ENCODE measurements at places on chromosomes 4 and X.

DNA sequence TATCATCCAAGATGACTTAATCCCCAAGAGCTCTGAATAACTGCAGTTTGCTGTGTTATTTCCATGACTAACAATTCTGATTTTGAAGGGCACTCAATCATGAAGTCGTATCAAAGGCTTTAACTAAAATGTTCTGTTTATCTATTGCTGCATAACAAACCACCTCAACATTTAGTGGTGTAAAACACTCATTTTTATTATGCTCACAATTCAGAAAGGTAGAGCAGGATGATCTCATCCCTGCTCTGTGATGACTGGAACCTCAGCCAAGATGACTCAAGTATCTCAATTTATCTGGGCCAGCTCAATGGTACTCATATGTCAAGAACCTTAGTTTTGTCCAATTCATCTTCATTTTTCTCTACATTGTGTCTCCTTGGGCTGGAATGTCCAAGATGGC, 451.1 kb downstream of the PPARGC1A start:
- DNase-seq: no peak

GRCh38 chrX:7071390-7071789, 76.1 kb upstream of the STS start:
- DNase-seq: no peak

DNA sequence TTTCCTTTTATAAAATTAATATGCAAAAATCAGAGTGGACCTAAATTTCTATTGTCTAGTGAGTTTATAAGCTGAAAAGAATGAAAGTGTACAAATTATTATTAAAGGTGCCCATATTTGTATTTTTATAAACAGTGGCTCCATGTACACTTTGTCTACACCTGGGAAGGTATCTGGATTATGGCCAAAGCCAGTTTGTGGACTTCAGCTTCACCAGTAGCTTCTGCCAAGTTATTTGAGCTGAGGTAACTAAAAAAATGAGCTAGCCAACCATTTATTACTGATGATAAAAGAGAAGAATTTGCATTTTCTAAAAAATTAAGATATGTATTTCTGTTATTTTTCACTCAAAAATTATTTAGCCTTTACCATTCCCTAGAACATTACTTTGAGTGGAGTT, 32.3 kb upstream of the LRAT start:
- DNase-seq: no peak

- DNase-seq: no peak
These were observed 62.7 kb downstream of the CHST7 start for GRCh38 chrX:46636223-46636622.

DNA sequence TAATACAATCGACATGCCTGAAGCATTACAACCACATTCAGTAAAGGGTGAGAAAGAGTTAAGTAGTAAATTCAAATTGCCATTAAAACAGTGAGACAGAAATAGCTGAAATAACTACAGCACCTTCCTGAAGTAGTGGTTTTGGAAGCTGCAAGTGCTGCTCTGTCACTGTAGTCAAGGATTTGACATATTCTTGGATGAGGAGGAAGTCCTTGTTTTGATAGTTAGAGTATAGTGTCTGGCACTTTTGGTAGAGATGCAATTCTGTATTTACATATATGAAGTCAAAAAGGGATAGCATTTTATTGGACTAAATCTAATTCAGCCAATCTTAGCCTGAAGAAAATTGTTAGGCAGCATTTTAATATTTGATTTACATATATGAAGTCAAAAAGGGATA, 1559.6 kb downstream of the TECRL start:
- no peak for DNase-seq

DNA sequence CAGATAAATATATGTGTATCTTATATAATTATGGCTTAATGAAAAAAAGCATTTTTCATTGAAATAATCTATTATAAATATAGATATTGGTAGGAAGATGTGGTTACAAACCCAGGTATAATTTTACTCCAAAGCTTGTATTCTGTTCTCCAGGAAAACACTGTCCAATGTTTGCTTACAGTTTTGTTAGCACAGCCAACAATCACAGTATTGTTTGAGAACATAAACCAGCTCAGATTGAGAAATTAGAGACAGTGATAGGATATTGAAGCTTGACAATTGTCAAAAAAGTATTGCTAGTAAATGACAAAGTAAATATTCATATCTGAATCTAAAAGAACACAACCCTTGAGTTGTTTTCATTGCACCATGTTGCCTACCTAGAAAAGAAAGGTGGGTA, 228.8 kb downstream of the ADGRL3 start:
- no peak for DNase-seq

- no peak for DNase-seq
These were observed 712 bp downstream of the STX18 start for GRCh38 chr4:4541040-4541631.

DNA sequence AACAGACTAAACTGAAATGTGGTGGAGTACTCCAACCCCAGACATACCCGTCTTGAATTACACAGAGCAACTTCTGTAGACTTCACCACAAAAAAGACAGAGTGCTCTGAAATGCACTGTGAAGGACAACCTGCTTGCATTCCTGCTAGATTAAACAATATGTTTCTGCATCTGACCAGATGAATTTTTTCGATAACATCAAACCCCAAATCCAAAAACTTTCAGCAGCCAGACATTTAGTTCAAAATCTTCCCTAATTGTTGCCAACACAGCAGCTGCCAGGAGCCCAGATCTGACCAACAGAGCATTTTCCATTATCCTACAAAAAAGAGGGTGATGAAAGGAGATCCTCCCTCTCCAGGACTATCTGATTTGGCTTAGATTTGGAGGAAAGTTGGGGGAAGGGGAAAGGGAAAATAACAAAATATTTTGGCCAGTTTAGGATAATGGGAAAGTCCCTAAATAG, 356.5 kb downstream of the PDGFC start:
- DNase-seq: no peak

GRCh38 chr4:97153042-97153441, 990.2 kb downstream of the STPG2 start:
- no peak for DNase-seq

DNA sequence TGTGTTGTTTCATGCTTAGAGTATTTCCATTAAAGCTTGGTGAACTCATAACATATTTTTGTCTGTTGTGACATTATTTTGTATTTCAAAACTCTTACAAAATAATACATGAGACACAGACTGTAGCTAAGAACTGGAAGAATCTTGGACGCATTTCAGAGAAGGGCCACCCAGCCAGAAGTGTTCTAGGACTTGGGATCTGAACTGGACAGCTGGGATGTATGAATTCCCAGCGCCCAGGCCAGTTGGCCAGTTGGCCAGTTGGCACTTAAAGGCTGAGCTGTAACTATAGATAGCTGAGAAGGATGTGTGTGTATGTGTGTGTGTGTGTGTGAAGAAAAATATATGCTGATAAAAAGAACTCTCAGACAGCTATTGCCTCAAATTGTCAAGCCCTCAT, 193.4 kb upstream of the GPR101 start:
- DNase-seq: no peak

GRCh38 chr4:24235618-24236017, 345.8 kb upstream of the PPARGC1A start:
- no peak for DNase-seq

GRCh38 chr4:2075171-2075986, 16.3 kb downstream of the NAT8L start:
- no peak for DNase-seq

DNA sequence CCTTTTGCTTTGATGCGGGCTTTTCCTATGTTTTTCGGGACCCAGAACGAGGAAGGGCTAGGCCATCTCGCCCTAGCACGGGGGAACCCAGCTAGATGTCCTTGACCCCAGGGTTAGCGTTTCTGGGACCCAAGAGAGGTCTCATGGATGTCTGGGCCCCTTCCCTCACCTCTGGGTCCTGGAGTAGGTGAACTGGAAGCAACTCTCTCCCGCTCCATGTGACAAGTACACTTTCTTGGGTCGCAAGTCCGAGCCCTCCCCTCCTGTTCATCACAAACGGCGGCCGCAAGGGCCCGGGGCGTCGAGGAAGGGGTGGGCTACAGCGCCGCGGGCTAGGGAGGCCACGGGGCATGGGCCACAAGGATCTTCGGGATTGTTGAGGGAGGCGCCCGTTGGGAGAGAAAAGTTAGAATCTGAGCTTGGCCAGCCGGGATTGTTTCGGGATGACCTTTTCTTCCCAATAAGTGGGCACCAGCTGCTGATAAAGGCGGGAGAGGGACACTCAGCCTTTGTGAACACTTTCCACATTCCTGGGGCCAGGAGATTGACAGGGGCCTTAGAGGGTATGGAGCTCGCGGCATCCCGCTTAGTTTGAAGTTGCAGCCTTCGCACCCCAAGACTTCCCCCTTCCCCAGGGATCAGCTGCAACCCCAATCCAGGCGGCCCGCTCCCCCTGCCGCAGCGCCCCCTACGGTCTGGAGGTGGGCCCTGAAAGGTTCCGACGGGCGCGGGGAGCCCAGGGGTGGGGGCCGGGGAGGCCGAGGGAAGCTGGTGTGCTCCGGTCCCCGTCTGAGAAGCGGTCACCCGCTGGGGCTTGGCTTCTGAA, 136.9 kb upstream of the ZIC3 start:
- DNase-seq: no peak

DNA sequence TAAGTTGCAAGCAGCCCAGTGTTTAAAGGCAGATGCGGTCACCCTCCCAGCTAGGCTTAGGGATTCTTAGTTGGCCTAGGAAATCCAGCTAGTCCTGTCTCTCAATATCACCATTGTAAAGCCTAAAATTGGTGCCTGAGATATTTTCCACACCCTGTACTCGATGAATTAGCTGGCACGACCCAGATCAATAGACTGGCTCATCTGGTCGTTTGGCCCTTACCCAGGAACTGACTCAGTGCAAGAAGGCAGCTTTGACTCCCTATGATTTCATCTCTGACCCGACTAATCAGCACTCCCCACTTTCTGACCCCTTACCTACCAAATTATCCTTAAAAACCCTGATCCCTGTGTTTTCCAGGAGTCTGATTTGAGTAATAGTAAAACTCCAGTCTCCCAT, 384.9 kb upstream of the SLC7A11 start:
- no peak for DNase-seq

GRCh38 chr4:5707778-5708448, 446 bp downstream of the EVC2 start:
- DNase-seq: no peak

DNA sequence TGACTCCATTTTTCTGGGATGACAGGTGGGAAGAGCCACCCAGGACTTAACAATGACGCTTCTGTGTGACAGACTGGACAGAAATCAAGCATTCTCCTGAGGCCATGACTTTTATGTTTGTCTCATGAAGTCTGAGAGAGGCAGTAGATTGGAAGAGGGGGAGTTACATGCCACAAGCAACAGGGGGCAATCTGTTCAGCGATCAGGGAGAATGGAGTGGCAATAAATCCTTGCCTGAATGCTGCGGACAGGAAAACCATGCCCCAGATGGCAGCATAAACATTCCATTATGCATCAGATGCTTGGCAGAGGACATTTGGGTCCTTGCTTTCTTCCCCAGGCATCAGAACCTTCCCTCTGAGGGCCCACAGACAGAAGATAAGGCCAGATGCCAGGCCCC, 312.4 kb upstream of the DIPK2B start:
- DNase-seq: no peak

DNA sequence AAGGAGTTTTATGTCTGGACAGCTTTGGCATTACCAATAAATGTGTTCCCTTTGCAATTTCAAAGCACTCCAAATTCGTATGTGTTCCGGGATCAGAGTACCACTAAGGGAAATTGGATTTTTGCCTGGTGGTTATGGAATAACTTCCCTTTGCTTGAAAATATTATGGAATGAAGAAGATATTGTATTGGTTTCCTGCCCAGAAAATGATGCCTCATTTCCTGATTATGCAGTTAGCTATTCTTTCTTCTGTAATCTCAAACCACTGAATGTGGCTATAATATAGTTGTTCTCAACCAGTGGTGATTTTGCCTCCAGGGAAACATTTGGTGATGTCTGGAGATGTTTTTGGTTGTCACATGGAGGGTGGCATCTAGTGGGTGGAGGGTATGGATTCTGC, 142.9 kb downstream of the PCDH7 start:
- DNase-seq: no peak

GRCh38 chrX:73877687-73878086, 314.7 kb downstream of the CHIC1 start:
- no peak for DNase-seq

GRCh38 chr4:2837904-2838496, 5.6 kb upstream of the ADD1 start:
- peak; percentile 54 for DNase-seq

DNA sequence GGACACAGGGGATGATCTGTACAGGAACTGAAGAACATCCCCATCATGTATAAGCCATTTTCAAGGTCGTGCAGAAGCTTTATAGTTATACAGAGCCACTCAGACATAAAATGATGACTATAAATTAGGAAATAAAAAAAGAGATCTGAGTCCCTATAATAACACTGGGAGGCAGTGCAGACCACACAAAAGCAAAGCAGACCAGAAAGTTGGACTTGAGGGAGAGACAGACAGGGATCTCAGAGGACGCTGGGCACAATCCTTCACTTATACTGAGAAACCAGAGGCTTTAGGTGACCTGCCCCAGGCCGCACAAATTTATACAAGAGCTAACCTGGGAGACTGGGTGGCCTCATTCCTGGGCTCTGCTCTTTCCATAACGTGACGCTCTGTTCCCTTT, 70.5 kb downstream of the HADH start:
- DNase-seq: no peak

- DNase-seq: no peak
These were observed 26.1 kb upstream of the EPHA5 start for GRCh38 chr4:65696436-65696835.

DNA sequence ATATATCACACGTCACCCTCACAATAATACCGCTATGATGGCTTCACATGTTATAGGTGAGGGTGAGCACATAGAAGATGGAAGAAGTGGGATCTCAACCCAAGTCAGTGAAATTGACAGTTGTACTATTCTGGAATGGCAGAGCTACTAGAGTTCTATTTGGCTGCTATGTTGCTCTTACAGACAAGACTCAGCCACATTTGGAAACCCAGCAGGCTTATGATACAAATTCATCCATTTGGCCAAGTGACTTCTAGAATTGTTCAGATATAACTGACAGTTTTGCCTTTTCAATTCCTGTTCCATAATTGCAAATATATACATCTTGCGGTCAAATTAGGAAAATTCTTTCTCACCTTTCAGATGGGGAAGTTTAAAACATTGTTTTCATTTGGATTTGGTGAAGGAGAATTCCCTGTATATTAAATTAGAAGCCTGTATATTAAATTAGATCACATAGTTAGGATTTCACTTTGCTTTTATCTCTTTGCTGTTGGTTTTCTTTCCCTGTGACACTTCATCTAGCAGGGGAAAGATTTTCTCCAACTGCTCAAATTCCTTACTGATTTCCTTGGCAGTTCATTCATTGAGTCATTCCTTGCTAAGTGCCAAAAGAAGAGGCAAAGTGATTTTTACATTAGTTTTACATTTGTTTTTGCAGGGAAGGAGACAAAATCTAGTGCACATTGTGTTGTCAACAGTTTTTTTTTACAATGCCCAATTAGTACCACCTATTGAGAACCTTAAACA, 120.6 kb upstream of the TBC1D9 start:
- DNase-seq: no peak

GRCh38 chr4:160831165-160831922, 1332.5 kb downstream of the FSTL5 start:
- no peak for DNase-seq

- DNase-seq: no peak
These were observed 102.0 kb downstream of the ARSF start for GRCh38 chrX:3143043-3143799.

- DNase-seq: no peak
These were observed 82.4 kb upstream of the PACRGL start for GRCh38 chr4:20617678-20618396.
